ENCODE measurements at places on chromosomes 16 and 17. TPM values are rescaled to one million over a fixed set of nuclear protein-coding genes. Genes with fewer than 3 reads are reported as not detected.

- peaks cover 17% of the 10 kb centered on the region for H3K4me1 ChIP-seq
- DNase-seq: peak; percentile 69
Observed at GRCh38 chr17:43338886-43339516, 59.8 kb upstream of the ARL4D start.

DNA sequence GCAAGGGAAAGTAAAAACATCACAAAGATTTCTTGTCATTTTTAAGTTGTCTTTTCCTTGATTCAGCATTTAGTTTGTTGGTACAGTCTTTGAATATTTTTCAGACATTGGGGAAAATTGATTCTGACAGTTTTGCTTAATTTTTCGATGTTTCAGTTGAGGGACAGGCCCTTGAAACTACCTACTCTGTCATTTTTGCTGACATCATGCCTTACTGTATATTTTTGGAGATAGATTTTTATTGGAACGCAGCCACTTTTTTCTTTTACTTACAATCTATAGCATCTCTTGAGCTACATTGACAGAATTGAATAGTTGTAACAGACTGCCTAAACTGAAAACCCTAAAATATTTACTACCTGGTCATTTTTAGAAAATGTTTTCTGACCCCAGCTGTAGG is 297.1 kb upstream of the KIF2B start:
- H3K36me3 ChIP-seq: no peaks in the 10 kb centered on the region
- DNase-seq: no peak
- H3K27me3 ChIP-seq: no peaks in the 10 kb centered on the region
- no peak overlapping the region for H3K27ac ChIP-seq
- no peaks in the 10 kb centered on the region for H3K4me1 ChIP-seq
- H3K4me3 ChIP-seq: no peak overlapping the region

GRCh38 chr16:5882087-5882640 is 784.6 kb upstream of the EEF2KMT start:
- H3K4me3 ChIP-seq: no peak overlapping the region
- no peak overlapping the region for H3K27ac ChIP-seq
- DNase-seq: no peak
- H3K36me3 ChIP-seq: no peaks in the 10 kb centered on the region
- H3K27me3 ChIP-seq: no peaks in the 10 kb centered on the region
- H3K4me1 ChIP-seq: no peaks in the 10 kb centered on the region

GRCh38 chr17:38715216-38715943 is 10.3 kb downstream of the MLLT6 start:
- DNase-seq: no peak
- no peak overlapping the region for H3K4me3 ChIP-seq
- peaks cover 39% of the 10 kb centered on the region for H3K36me3 ChIP-seq

GRCh38 chr17:16275024-16275423 is 58.0 kb downstream of the PIGL start:
- H3K4me3 ChIP-seq: no peak overlapping the region
- H3K36me3 ChIP-seq: no peaks in the 10 kb centered on the region

GRCh38 chr17:63966646-63967264 is 6.0 kb downstream of the SCN4A start:
- H3K27me3 ChIP-seq: no peaks in the 10 kb centered on the region
- no peaks in the 10 kb centered on the region for H3K36me3 ChIP-seq
- no peaks in the 10 kb centered on the region for H3K4me1 ChIP-seq
- no peak overlapping the region for H3K4me3 ChIP-seq

DNA sequence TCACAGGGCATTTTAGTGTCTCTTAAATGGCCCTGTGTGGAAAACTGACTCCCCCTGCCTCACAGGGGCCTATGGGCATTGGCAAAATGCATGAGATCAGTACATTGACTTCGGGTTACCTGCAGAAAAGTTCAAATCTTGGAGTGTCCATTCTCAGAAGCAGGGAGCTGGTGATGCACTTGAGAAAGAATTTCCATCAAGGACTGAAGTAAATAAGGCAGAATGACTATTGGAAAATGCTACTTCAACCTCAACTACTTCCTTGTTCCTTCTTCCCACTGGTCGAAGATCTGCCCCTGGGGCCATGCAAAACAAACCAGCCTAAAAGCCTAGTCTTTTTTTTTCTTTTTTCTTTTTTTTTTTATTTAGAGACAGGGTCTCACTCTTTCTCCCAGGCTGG is 13.8 kb upstream of the GSDMA start:
- H3K27ac ChIP-seq: no peak overlapping the region
- DNase-seq: no peak
- peaks cover 22% of the 10 kb centered on the region for H3K27me3 ChIP-seq
- no peak overlapping the region for H3K4me3 ChIP-seq

DNA sequence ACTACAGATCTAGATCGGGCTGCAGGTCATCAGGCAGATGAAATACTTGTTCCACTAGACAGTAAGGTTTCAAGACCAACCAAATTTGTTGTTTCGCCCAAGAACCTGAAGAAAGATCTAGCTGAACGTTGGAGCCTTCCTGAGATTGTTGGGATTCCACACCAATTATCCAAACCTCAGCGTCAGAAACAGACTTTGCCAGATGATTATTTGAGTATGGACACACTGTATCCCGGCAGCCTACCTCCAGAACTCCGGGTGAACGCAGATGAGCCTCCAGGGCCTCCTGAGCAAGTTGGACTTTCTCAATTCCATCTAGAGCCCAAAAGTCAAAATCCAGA is 14.4 kb downstream of the LRRC37B start:
- DNase-seq: no peak
- no peak overlapping the region for H3K4me3 ChIP-seq
- H3K4me1 ChIP-seq: no peaks in the 10 kb centered on the region
- H3K27me3 ChIP-seq: no peaks in the 10 kb centered on the region

DNA sequence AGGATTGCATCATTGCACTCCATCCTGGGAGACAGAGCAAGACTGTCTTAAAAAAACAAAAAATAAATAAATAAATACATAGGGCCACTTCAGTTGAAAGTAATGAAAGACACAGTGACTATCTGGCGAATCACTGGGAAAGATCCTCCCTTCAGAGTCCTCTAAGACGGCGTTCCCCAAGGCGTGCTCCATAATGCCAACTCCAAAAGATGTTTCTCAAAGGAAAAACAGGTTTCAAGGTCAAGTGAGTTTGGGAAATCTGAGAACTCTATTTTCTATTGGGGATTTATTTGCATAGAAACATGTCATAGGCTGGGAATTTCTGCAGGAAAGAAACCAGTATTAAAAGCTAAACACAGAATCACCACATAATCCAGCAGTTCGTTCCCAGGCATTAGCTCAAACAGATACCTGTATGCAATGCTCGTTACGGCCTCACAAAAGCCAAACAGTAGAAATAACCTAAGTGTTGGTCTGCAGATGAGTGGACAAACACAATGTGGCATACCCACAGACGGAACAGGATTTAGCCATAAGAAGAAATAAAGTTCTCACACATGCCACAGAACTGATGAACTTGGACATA is 7.9 kb downstream of the KLHDC4 start:
- H3K27ac ChIP-seq: no peak overlapping the region
- DNase-seq: peak; percentile 53
- peaks cover 98% of the 10 kb centered on the region for H3K36me3 ChIP-seq
- no peaks in the 10 kb centered on the region for H3K27me3 ChIP-seq

- no peak overlapping the region for H3K4me3 ChIP-seq
- H3K27ac ChIP-seq: no peak overlapping the region
- no peaks in the 10 kb centered on the region for H3K27me3 ChIP-seq
- no peaks in the 10 kb centered on the region for H3K4me1 ChIP-seq
- DNase-seq: no peak
- H3K36me3 ChIP-seq: peaks cover 14% of the 10 kb centered on the region
Observed at GRCh38 chr16:11149011-11149616, 106.9 kb downstream of the SOCS1 start.

DNA sequence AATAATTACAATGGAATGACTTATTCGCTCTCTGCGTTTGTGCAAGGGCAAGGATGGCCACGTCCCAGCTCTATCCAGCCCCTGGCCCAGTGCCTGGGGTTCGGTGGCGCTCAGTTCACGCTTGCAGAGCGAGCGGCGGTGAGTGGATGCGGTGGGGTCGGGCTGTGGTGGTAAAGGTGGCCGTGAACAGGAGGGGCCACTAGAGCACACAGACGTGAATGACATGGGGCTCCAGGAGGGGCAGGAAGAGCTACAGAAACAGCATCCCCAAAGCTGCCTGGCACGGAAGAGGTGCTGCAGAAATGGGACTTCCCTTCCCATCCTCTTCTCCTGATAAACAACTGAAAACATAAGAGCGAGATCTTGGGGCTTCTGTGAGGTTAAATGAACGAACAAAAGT is 28.4 kb downstream of the IRF8 start:
- no peaks in the 10 kb centered on the region for H3K4me1 ChIP-seq
- H3K27ac ChIP-seq: no peak overlapping the region
- no peak for DNase-seq
- no peak overlapping the region for H3K4me3 ChIP-seq
- H3K36me3 ChIP-seq: no peaks in the 10 kb centered on the region

- no peak overlapping the region for H3K27ac ChIP-seq
- peaks cover 4% of the 10 kb centered on the region for H3K4me1 ChIP-seq
- peak; percentile 73 for DNase-seq
- H3K27me3 ChIP-seq: no peaks in the 10 kb centered on the region
Observed at GRCh38 chr17:20992987-20993862, 49.6 kb downstream of the USP22 start.

DNA sequence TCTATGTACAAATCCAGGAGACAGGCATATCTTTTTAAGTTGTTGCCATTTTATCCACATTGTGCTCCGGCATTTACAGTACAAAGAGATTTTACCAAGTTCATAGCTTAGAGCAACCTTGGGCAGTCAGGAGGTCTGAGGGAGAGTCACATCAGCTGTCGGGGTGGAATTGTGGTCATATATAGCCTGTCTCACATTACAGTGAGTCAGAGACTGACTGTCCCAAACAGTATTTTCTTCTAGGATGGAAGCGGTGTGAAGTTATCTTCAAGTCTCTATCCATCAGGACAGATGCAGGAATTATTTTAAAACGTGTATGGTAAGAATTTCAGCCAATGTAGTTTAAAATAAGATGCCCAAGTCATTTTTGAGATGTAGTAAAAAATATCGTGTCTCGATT is 53.0 kb downstream of the GPRC5B start:
- H3K36me3 ChIP-seq: no peaks in the 10 kb centered on the region
- H3K4me1 ChIP-seq: no peaks in the 10 kb centered on the region
- no peaks in the 10 kb centered on the region for H3K27me3 ChIP-seq
- peak; percentile 21 for DNase-seq
- no peak overlapping the region for H3K27ac ChIP-seq

DNA sequence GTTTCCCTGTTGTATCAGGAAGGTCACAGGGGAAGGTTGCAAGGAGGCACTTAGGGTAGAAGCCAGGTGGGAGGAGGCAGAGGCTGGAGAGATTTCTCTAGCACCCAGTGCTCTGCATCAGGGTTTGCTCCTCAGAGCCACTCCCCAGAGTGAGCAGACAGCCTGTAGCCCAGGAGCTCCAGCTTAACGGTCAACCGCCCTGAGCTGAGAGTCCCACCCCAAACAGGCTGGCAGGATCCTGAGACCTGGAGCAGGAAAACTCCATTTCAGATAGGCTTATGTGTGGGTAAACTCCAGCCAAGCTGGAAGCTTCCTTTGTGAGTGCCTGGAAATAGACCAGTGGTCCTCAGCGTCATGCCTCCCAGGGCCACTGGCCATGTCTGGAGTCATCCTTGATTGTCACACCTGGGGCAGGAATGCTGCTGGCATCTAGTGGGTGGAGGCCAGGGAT is 37.9 kb downstream of the MPRIP start:
- H3K4me3 ChIP-seq: no peak overlapping the region
- peaks cover 5% of the 10 kb centered on the region for H3K4me1 ChIP-seq
- peaks cover 43% of the 10 kb centered on the region for H3K36me3 ChIP-seq

DNA sequence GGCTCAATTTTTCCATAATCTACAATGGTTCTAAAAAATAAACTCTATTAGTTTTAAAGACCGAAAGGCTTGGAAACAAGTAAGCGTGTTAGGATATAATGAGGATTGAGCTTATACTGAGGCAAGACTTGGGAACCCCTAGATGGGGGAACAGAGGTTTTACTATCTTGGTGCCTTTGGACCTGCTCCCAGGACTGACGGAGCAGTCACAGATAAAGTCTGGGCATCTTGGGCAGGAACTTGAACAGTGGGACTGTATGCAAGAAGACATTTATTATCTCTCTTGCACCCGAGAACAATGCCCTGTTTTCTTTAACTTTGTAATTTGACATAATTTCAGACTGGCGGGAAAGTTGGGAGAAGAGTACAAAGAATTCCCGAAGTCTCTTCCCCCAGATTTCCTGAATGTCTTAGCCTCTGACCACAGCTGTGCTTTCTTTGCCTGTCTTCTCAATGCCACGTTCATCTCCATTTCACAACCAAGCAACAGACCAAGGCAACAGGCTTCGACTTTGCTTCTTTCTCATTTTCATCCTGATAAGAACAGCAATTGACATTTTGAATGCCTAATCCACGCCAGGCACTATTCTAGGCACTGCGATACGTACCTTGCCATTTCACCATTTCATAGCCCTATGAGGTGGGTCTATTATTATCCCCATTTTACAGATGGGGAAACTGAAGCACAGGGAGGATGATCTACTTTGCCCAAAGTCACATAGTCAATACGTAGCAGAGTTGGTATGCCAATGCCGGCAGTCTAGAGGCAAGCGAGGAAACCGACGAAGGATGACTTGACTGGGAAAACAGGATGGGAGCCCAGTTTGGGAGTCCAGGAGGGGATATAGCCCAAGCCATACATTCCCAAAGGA is 3.0 kb upstream of the IL4R start:
- no peaks in the 10 kb centered on the region for H3K27me3 ChIP-seq
- H3K27ac ChIP-seq: no peak overlapping the region
- no peak overlapping the region for H3K4me3 ChIP-seq
- H3K36me3 ChIP-seq: no peaks in the 10 kb centered on the region

DNA sequence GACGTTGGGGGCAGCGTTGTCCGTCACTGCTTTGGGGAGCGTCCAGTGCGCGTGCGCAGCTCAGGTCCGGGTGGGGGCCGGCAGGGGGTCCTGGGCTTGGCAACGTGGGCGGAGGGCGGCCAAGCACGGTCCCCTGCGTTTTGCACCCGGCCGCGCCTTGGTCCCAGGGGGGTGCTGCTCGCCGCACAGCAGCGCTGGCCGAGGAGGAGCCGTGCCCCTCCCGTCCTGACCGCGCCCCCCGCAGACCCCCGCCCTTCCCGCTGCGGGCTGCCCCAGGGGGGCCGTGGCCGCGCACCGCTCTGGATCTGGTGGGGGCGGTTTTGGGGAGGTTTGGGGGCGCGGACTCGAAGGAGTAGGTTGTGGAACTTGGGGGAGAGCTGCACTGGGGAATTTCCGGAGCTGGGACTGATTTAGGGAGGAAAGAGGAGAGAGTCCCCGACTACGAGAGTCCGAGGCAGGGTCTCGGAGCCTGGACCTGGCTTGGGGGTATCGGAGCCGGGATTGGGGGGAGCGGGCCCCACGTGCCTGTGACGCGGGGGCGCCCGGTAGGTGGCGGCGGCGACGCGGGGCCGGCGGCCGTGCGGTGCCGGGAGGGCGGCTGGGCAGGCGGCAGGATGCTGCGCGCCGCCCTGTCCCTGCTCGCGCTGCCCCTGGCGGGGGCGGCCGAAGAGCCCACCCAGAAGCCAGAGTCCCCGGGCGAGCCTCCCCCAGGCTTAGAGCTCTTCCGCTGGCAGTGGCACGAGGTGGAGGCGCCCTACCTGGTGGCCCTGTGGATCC is at the start of gene SLC9A5:
SLC9A5 (plus strand) TSS at position 579 of the 777 bp plus-strand sequence; CDS start at position 615, 36 bp downstream.
- H3K4me3 ChIP-seq: peak within 1 kb of the TSS; percentile 81
- H3K36me3 ChIP-seq: no peaks in the 10 kb centered on the region
- peak within 1 kb of the TSS; percentile 78 for H3K27ac ChIP-seq
- H3K27me3 ChIP-seq: peaks cover 18% of the 10 kb centered on the region

GRCh38 chr17:13550291-13550690 is 51.4 kb downstream of the HS3ST3A1 start:
- DNase-seq: no peak
- H3K36me3 ChIP-seq: peaks cover 33% of the 10 kb centered on the region
- no peak overlapping the region for H3K4me3 ChIP-seq

The ACD gene
- total RNA-seq: 33.6 TPM

The ACSM5 gene
- 0.54 TPM for total RNA-seq

The AHSP gene
- total RNA-seq: not detected

The FOXC2 gene
- 16.8 TPM for total RNA-seq

The GRAPL gene
- total RNA-seq: not detected

The HOXB8 gene
- not detected for total RNA-seq

The EVPL gene
- total RNA-seq: 7.7 TPM

The CRYBA1 gene
- not detected for total RNA-seq

The MPHOSPH6 gene
- total RNA-seq: 46.8 TPM

The NFATC3 gene
- 18.5 TPM for total RNA-seq

Data from MCF 10A (cell line).